ACHN (cell line): ENCODE measurements at places on chromosomes 2 and 18.

GRCh38 chr18:49174478-49174877 lies 223.7 kb upstream of the SMAD7 start:
- DNase-seq: peak; percentile 30

GRCh38 chr2:88097891-88098557 lies 29.8 kb downstream of the FABP1 start:
- no peak for DNase-seq

GRCh38 chr18:12880541-12880910 lies 3.5 kb downstream of the PTPN2 start:
- no peak for DNase-seq

- no peak for DNase-seq
These were observed 161.4 kb downstream of the METTL4 start for GRCh38 chr18:2409906-2410305.

- no peak for DNase-seq
These were observed 12.2 kb downstream of the DGUOK start for GRCh38 chr2:73938718-73939352.

- DNase-seq: no peak
These were observed 853.9 kb downstream of the NRXN1 start for GRCh38 chr2:50178050-50178449.

GRCh38 chr2:218194880-218195279 lies 22.1 kb upstream of the ARPC2 start:
- no peak for DNase-seq

DNA sequence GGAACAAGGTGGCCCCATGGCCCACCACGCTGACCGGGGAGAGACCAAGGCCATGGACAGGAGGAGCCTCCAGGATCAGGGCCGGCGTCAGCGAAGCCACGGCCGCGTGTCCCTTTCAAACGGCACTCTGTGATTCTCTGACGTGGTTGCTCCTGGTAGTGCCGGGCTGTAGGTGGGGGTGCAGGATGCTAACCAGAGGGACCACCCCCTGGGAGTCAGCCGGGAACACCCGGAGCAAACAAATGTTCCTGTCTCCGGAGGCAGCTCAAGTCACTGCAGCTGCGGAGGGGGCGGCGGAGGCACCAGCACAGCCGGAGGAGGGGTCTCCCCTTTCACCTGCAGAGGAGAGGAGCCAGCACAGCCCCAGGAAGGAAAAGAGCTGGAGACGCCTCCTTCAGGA lies 750.6 kb upstream of the SALL3 start:
- no peak for DNase-seq

- DNase-seq: no peak
These were observed 176.6 kb downstream of the HDAC4 start for GRCh38 chr2:239224199-239224570.

- DNase-seq: no peak
These were observed 124.8 kb downstream of the PTH2R start for GRCh38 chr2:208531361-208531760.

GRCh38 chr2:120453635-120453998 lies 107.7 kb downstream of the INHBB start:
- peak; percentile 54 for DNase-seq

DNA sequence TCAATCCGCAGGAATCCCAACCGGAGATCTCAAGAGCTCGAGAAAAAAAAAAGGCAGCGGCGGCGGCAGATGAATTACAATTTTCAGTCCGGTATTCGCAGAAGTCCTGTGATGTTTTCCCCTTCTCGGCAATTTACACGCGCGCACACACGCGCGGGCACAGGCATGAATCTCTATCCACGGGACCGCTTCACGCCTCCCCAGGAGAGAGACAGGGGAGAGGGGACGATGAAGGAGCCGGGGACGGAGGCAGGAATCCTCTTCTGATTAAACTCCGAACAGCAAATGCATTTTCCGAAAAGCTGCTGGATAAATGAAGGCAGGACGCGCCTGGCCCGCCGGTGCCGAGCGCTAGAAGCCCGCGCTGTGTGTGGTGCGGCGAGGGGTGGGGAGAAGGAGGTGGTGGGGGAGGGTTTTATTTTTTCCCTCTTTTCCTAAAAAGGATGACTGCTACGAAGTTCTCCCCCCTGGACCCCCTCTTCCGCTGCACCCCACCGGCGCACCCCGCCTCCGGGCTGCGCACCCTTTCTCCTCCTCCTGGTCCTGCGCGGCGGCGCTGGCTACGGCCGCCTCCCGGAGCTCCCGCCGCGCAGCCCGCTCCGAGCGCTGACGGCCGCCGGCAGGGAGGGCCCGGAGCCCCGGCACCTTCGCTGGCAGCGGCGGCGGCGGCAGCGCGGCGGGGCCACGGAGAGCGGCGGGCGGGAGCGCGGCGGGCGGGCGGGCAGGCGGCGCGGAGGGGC lies at the start of gene BCL2:
Gene BCL2 (minus strand): TSS at position 387 of the 740 bp plus-strand sequence.
- peak; percentile 50 for DNase-seq

- DNase-seq: peak; percentile 49
These were observed 115.9 kb downstream of the HAUS1 start for GRCh38 chr18:46220116-46220515.
